ENCODE measurements at places on chromosomes 13 and 19.

- H3K4me1 ChIP-seq, result no peaks in the 10 kb centered on the region
These were observed 121.3 kb upstream of the UFM1 start for GRCh38 chr13:38228322-38228721.

GRCh38 chr13:40187841-40188591 is 478.4 kb downstream of the FOXO1 start:
- no peak for DNase-seq
- H3K36me3 ChIP-seq, result no peaks in the 10 kb centered on the region
- H3K4me3 ChIP-seq, result no peak overlapping the region
- H3K27me3 ChIP-seq, result no peaks in the 10 kb centered on the region
- no peaks in the 10 kb centered on the region for H3K4me1 ChIP-seq

GRCh38 chr19:13411899-13412298 is 94.4 kb downstream of the CACNA1A start:
- H3K4me3 ChIP-seq, result no peak overlapping the region
- no peaks in the 10 kb centered on the region for H3K27me3 ChIP-seq
- no peaks in the 10 kb centered on the region for H3K4me1 ChIP-seq
- H3K36me3 ChIP-seq, result no peaks in the 10 kb centered on the region

DNA sequence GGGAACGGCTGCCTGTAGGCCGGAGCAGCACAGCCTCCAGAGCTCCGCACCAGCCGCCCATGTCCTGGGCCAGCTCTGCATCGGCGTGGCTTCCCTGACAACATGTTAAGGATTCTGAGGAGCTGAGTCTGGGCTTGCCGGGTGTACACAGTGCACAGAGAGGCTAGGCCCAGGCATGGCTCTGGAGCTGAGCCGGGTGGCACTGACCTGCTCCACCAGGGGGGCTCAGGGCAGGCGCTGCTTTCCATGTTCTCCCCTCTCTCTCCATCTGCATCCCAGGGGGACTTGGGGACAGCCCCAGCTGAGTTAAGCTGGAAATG is 31.6 kb downstream of the AP1M1 start:
- H3K36me3 ChIP-seq, result peaks cover 99% of the 10 kb centered on the region
- DNase-seq, result no peak
- H3K27me3 ChIP-seq, result no peaks in the 10 kb centered on the region
- no peak overlapping the region for H3K27ac ChIP-seq
- no peak overlapping the region for H3K4me3 ChIP-seq

- H3K4me1 ChIP-seq, result no peaks in the 10 kb centered on the region
- H3K36me3 ChIP-seq, result no peaks in the 10 kb centered on the region
- no peaks in the 10 kb centered on the region for H3K27me3 ChIP-seq
- H3K4me3 ChIP-seq, result no peak overlapping the region
- no peak for DNase-seq
- H3K27ac ChIP-seq, result no peak overlapping the region
These were observed 855.9 kb upstream of the KLHL1 start for GRCh38 chr13:70964124-70964523.

DNA sequence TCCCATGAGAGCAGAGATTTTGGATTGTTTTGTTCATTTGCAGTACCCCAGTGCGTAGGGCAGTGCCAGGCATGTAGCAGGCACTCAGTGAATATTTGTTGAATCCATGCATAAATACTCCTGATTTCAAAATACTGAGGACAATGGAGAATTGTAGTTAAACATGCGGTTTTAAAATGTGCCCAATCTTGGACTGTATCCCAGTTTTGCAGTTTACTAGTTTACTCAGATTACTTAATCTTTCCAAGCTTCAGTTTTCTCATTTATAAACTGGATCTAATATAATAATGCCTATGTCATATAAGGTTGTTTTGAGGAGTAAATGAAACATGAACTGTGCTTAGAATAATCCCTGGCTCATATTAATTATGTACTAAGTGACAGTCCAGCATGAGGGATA is 39.0 kb downstream of the RCBTB2 start:
- peak overlapping the region; percentile 92 for H3K27ac ChIP-seq
- no peaks in the 10 kb centered on the region for H3K27me3 ChIP-seq
- H3K4me1 ChIP-seq, result peaks cover 66% of the 10 kb centered on the region
- H3K4me3 ChIP-seq, result no peak overlapping the region
- no peak for DNase-seq

GRCh38 chr13:74820809-74821208 is 661.2 kb downstream of the TBC1D4 start:
- no peaks in the 10 kb centered on the region for H3K4me1 ChIP-seq
- no peak overlapping the region for H3K27ac ChIP-seq
- no peaks in the 10 kb centered on the region for H3K27me3 ChIP-seq
- DNase-seq, result no peak

GRCh38 chr13:74769333-74769732 is 635.1 kb upstream of the KLF12 start:
- no peak for DNase-seq
- H3K27ac ChIP-seq, result no peak overlapping the region
- H3K27me3 ChIP-seq, result no peaks in the 10 kb centered on the region
- no peak overlapping the region for H3K4me3 ChIP-seq

GRCh38 chr19:46670813-46671212 is 9.8 kb upstream of the DACT3 start:
- no peak overlapping the region for H3K4me3 ChIP-seq
- no peaks in the 10 kb centered on the region for H3K4me1 ChIP-seq
- H3K27ac ChIP-seq, result no peak overlapping the region
- no peak for DNase-seq

- no peak overlapping the region for H3K4me3 ChIP-seq
- no peaks in the 10 kb centered on the region for H3K27me3 ChIP-seq
- H3K4me1 ChIP-seq, result no peaks in the 10 kb centered on the region
- DNase-seq, result no peak
- H3K36me3 ChIP-seq, result no peaks in the 10 kb centered on the region
These were observed 1399.2 kb upstream of the ATXN8OS start for GRCh38 chr13:68708336-68708908.

DNA sequence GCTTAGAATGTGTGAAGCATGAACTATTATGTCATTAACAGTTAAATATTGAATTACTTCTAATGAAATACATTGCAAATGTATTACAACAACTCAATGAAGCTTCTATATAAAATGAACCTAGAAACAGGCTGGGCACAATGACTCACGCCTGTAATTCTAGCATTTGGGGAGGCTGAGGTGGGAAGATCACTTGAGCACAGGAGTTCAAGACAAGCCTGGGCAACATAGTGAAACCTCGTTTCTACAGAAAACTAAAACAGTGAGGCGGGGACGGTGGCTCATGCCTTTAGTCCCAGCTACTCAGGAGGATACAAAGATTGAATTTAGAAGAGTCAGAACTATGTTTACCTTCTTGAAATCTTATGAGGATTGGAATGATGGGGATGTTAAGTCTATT is 505.1 kb downstream of the SLITRK5 start:
- H3K27ac ChIP-seq, result no peak overlapping the region
- no peak overlapping the region for H3K4me3 ChIP-seq
- H3K36me3 ChIP-seq, result no peaks in the 10 kb centered on the region
- DNase-seq, result no peak
- H3K27me3 ChIP-seq, result no peaks in the 10 kb centered on the region

GRCh38 chr13:67996101-67996500 is 766.0 kb upstream of the PCDH9 start:
- H3K4me1 ChIP-seq, result no peaks in the 10 kb centered on the region
- no peaks in the 10 kb centered on the region for H3K27me3 ChIP-seq
- no peaks in the 10 kb centered on the region for H3K36me3 ChIP-seq
- H3K4me3 ChIP-seq, result no peak overlapping the region

GRCh38 chr13:101868585-101869469 is 416.4 kb downstream of the ITGBL1 start:
- H3K36me3 ChIP-seq, result no peaks in the 10 kb centered on the region
- no peak overlapping the region for H3K4me3 ChIP-seq
